ENCODE measurements at places on chromosomes 3 and 15. TPM values are rescaled to one million over a fixed set of nuclear protein-coding genes. Genes with fewer than 3 reads are reported as not detected.

- no peak for DNase-seq
These were observed 498.2 kb downstream of the PYDC2 start for GRCh38 chr3:191958980-191959671.

DNA sequence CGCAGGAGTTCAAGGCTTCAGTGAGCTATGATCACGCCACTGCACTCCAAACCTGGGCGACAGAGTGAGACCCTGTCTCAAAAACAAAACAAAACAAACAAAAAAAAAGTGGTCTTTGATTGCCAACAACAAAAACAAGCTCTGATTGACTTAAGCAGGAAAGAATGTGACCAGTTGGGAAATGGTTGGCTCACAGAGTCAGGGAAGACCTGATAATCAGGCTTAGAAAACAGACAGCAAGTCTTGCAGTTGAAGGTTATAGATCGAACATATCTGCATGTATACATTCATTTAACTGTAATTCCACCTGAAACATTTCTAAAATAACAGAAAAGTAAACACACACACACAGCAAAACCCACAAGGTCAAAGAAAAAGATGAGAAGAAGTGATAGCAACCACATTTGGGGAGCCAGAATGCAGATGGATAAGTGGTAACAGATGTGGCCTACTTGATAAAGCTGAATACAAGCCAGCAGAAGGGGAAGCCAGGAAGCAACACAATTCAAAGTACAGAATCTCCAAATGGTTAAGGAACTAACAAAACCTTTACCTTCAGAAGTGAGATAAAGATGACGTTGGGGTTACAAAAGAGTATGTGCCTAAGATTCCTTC lies 699.9 kb upstream of the ZNF385D start:
- DNase-seq = no peak

The P3H2 gene
- total RNA-seq = 1.2 TPM

- no peak for DNase-seq
These were observed 94.6 kb upstream of the LPP start for GRCh38 chr3:188059351-188059750.

The GPR62 gene
- 0.65 TPM for total RNA-seq

The BFSP2 gene
- total RNA-seq = not detected

GRCh38 chr3:97658668-97659285 lies 105.8 kb upstream of the ARL6 start:
- DNase-seq = no peak

- no peak for DNase-seq
These were observed 22.2 kb downstream of the SUCNR1 start for GRCh38 chr3:151895478-151896241.

Measured in psoas muscle (tissue), 8 donors.